ENCODE measurements at places on chromosomes 5 and 9. TPM values are rescaled to one million over a fixed set of nuclear protein-coding genes. Genes with fewer than 3 reads are reported as not detected.

ADAMTSL2 gene
- 0.11 TPM for total RNA-seq

TMEM203 gene
- 41.2 TPM for total RNA-seq

- no peak overlapping the region for H3K27ac ChIP-seq
- H3K36me3 ChIP-seq: no peaks in the 10 kb centered on the region
- H3K4me3 ChIP-seq: no peak overlapping the region
- H3K27me3 ChIP-seq: peaks cover 24% of the 10 kb centered on the region
- DNase-seq: no peak
Observed at GRCh38 chr5:132055441-132055807, 5.0 kb upstream of the IL3 start.

DNA sequence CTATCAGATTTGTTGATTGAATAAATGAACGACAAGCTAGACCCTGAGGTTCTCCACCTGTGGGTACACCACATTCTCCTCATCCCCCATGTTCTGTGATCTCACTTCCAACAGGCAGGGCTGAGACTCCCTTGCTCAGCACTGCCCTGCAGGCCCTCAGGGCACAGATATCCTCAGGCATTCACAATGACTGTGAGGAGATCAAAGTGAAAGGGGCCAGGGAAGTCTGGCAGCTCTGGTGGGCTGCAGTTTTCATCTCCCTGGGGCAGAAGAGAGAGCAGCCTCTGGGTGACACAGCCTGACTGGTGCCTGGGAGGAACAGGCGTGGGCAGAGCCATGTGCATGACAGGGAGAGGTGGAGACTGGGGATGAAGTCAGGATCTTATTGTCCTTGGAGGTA lies 142.4 kb upstream of the C9orf72 start:
- DNase-seq: no peak
- no peak overlapping the region for H3K27ac ChIP-seq
- no peak overlapping the region for H3K4me3 ChIP-seq
- no peaks in the 10 kb centered on the region for H3K27me3 ChIP-seq

DNA sequence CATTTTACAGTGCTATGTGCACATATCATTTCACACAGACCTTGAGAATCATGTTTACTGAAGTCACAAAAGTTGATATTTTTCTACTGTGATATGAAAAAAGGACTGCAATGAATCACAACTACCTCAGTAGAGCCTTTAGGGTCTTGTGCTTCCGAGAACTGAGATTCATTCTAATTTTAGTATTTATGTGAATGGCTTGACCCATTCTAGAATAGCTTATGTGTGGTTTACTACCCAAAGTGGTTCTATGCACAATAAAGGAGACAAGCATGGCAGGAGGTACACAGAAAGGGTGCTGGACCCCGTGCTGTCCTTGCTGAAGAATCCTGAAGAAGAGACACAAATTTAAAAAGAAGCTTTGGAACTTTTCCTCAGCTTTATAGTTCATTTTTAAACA lies 28.2 kb downstream of the MEF2C start:
- no peak overlapping the region for H3K27ac ChIP-seq
- no peaks in the 10 kb centered on the region for H3K4me1 ChIP-seq
- no peak overlapping the region for H3K4me3 ChIP-seq
- H3K27me3 ChIP-seq: no peaks in the 10 kb centered on the region
- no peak for DNase-seq
- H3K36me3 ChIP-seq: peaks cover 3% of the 10 kb centered on the region

All from osteocyte (in vitro differentiated cells).